ENCODE measurements at places on chromosomes 6 and 20.

- no peak for DNase-seq
These were observed 56.5 kb downstream of the MOXD1 start for GRCh38 chr6:132344811-132345210.

DNA sequence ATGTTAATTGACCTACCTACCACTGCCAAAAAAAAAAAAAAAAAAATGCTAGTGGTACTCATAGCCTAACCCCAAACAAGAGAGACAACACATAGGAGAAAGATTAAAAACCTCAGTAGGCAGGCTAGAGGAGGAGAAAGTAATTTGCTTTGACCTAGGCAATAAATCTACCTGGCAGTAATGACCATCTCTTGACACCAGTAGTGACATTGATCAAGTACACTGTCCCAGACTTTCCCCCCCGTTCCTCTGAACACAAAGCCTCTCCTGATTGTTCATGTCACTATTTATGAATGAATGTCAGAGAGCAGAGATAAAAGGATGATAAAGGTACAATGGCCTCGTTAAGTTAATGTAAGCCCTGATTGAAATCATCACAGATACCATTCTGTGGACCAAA lies 746.8 kb downstream of the CBLN4 start:
- DNase-seq: no peak

GRCh38 chr6:63496361-63496804 lies 75.9 kb upstream of the LOC128125822 start:
- DNase-seq: no peak

- DNase-seq: no peak
These were observed 52.9 kb upstream of the DEFB112 start for GRCh38 chr6:50102676-50103075.

DNA sequence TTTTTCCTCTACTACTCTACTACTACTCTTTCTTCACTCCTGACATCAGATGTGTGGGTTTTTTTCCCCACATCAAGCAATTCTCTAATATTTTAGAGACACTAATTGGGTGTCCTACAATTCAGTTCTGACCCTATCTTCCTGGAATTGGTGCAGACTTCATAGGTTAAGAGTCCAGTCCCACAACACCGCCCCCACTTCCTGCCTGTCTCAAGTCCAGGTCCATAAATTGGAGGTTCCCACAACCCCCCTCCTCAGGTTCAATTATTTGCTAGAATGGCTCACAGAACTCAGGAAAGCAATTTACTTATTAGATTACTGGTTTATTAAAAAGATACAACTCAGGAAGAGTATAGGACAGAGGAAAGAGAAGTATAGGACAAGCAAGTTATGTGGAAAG lies 25.7 kb upstream of the SLC2A12 start:
- DNase-seq: no peak

- no peak for DNase-seq
These were observed 192.7 kb downstream of the ARHGAP18 start for GRCh38 chr6:129517288-129517687.

DNA sequence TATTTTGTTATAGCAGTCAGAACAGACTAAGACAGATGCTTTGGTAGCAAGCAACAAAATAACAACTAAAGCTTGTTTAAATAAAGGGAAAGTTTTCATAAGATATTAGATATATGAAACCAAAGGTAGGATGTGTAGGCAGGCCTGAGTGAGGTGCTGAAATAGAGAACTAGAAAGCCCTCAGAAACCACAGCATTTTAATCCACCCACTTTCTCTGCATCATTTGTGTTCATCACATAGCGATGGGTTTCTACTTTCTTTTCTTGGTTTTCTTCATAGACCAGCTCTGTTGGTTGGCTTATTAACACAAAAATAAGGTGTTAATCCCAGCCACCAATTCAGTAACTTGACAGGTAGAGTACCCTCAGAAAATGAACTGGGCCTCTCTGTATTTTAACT lies 58.6 kb downstream of the RPS12 start:
- no peak for DNase-seq

GRCh38 chr20:2748551-2749342 lies 51.7 kb downstream of the CPXM1 start:
- no peak for DNase-seq

DNA sequence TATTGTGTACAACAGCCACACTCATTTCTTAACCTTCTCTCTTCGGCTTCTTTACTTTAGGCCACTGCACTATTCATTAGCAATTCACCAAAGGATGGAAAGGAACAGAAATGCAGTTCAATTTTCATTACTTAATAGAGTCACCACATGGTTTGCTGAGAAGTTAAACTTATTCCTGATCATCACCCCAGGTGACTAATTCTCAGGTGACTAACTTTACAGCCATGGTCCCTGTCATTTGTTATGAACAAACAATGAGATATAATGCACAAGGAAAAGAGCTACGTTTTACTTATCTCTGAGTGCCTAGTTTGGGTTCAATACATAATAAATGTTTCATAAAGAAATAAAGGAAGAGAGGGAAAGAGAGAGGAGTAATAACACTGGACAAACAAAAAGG lies 45.8 kb upstream of the DST start:
- no peak for DNase-seq

DNA sequence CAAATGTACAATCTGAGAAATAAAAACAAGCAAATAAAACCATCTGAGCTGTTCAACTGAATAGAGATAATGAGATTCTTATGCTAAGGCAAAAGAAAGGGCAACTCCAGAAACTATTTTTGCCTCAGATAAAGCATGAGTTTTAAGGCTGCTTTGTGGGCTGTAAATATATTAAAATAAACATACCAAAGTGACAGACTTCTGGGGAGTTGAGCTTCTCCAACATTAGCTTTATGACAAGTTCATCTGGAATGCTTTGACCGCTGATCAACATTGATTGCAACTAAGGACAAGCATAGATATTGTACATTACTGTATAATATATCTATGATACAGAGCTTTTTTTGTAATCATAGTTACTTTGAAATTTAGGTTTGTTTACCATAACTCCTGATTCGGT lies 19.3 kb downstream of the AK9 start:
- DNase-seq: no peak

DNA sequence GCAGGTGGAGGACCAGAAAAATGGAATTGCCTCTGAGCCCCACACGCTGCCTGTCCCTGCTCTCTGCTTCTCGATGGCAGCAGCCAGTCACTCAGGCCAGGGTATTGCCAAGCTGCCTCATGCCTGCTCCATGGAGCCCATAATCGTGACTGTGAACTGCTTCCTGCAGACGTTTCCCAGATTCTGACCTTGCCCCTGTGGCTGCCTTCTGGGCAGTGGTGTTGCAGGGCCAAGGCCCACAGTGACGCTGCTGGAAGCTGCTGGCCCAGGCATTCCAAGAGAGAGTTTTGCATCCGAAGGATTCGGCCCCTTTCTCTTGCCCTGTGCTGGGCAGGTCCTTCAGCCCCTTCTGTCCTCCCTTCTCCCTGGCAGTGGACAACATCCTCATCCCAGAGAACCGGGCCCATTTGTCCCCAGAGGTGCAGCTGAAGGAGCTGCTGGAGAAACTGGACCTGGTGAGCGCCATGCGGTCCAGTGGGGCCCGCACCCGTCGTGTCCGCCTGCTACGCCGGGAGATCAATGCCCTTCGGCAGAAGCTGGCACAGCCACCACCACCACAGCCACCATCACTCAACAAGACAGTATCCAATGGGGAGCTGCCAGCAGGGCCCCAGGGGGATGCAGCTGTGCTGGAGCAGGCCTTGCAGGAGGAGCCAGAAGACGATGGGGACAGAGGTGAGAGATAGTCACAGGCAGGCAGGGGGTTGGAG lies 14.5 kb downstream of the BRPF3 start:
- DNase-seq: no peak

- no peak for DNase-seq
These were observed 35.4 kb downstream of the FYN start for GRCh38 chr6:111837641-111838500.

DNA sequence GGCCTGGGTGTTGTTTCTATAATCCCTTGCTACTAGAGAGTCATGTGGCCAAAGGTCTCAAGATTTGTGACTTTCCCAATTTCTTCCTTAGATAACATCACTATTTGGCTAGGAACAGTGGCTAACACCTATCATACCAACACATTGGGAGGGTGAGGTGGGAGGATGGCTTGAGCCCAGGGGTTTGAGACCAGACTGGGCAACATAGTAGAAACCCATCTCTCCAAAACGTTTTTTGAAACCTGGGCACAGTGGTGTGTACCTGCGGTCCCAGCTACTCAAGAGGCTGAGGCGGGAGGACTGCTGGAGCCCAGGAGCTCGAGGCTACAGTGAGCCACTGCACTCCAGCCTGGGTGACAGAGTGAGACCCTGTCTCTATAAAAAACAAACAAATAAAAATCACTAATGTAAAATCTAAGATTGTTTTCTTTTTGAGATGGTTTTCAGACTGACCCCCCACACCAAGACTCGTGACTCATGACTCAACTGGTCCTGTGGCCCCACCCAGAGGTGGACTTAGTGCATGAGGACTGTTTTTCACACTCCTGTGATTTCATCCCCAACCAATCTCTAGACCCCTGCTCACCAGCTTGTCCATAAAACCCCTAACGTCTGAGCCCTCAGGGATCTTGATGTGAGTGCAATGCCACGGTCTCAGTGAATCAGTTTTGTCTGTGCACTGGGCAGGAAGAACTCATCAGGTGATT lies 48.3 kb upstream of the KIF16B start:
- DNase-seq: no peak

- no peak for DNase-seq
These were observed 30.5 kb downstream of the ZNF334 start for GRCh38 chr20:46482864-46483263.

DNA sequence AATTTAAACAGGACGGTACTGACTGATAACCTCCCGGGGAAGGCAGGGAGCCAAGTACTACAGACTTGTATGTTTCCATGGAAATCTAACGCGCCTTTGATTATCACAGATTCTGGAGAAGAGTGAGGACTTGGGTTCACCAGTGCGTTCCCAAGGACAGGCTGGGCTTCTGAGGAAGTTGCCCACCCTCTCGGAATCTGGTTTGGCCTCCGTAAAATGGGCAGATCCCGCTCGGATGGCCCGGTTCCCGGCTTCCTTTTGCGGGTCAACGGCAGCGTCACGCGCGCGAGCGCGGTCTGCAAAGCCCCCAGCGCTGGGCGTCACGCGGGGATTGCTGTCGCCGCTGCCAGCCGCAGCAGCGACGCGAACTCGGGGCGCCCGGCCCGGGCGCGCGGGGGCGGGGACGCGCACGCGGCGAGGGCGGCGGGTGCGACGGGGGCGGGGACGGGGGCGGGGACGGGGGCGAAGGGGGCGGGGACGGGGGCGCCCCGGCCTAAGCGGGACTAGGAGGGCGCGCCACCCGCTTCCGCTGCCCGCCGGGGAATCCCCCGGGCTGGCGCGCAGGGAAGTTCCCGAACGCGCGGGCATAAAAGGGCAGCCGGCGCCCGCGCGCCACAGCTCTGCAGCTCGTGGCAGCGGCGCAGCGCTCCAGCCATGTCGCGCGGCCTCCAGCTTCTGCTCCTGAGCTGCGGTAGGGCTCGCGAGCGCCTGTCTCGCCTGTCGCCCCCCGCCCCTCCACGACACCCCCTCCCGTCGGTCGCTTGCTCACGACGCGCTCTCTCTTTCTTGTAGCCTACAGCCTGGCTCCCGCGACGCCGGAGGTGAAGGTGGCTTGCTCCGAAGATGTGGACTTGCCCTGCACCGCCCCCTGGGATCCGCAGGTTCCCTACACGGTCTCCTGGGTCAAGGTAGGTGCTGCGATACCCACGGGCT lies at the start of gene CD83:
CD83 (plus strand) TSS at position 615 of the 933 bp plus-strand sequence; CDS start at position 655, 40 bp downstream.
- no peak for DNase-seq

GRCh38 chr6:8637896-8638597 lies 202.7 kb upstream of the SLC35B3 start:
- DNase-seq: no peak

GRCh38 chr6:28158318-28158717 lies 16.6 kb downstream of the ZKSCAN8 start:
- DNase-seq: no peak

GRCh38 chr6:17816921-17817611 lies 110.3 kb upstream of the NUP153 start:
- DNase-seq: no peak

DNA sequence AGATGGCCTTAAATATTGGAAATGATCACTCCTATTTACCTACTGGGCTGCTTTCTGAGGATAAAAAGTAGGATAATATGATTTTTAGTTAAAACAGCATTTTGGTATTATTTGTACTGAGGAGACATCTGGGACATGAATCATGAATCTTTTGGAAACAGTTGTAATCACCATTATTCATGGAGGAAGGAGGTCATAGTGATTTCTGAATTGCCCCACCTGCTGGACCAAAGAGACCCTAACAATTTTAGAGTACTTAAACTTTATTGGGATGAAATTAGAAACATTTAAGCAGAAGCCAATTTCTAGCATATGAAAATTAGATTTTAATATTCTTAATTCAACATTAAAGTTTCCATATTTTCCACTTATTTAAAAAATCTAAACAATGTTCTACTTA lies 108.4 kb upstream of the SIM1 start:
- DNase-seq: no peak

DNA sequence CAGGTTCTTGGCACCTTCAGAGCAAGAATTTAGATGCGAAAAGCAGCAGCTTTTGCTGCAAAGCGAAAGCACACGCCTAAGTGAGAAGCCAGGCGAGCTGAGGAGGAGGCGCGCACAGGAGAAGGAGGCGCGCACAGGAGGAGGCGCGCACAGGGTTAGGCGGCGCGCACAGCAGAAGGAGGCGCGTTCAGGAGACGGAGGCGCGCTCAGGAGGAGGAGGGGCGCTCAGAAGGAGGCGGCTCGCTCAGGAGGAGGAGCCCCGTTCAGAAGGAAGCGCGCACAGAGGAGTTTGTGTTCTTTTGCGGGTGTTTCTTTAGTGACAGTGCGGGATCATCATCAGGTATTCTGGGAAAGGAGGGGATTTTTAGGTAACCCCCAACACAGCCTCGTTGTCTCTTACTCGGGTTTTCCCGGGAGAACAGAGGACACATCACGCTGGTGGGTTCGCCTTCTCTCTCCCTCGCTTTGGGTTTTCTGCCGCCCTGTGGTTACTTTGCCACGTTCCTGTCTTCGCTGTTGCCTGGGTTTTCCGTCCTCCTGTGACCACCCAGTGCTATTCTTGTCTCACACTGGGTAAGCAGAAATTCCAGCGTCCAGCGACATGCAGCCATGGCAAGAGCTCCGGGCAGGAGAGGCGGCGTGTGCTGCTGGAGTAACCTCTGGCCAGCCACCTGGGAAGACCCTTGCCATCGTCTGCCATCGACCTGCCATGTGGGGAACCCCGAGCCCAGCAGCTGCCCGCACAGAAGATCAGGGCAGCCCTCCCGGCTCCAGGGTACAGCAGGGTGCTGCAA lies 47.0 kb downstream of the WDR27 start:
- DNase-seq: no peak

DNA sequence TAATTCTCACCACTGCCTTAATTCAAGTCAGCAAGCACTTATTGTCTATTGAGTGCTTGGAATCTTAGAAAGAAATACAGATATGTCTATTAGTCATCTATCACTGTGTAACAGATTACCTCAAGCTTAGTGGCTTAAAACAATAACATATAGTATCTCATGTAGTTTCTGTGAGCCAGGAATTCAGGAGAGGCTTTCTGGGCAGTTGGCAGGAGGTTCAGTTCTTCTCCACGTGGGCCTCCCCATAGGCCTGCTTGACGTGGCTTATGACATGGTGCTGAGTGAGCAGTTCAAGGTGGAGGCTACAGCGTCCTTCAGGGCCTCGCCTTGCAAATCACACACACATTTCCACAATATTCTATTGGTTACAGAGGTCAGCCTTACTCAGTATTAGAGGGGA lies 69.7 kb downstream of the DTD1 start:
- DNase-seq: no peak

- DNase-seq: no peak
These were observed 20.1 kb downstream of the PLCB1 start for GRCh38 chr20:8152183-8152582.

- no peak for DNase-seq
These were observed 9.1 kb upstream of the ARMC2 start for GRCh38 chr6:108839083-108839642.

Measured in omental fat pad (tissue), 4 donors.